ENCODE measurements at places on chromosomes 6 and 20.

DNA sequence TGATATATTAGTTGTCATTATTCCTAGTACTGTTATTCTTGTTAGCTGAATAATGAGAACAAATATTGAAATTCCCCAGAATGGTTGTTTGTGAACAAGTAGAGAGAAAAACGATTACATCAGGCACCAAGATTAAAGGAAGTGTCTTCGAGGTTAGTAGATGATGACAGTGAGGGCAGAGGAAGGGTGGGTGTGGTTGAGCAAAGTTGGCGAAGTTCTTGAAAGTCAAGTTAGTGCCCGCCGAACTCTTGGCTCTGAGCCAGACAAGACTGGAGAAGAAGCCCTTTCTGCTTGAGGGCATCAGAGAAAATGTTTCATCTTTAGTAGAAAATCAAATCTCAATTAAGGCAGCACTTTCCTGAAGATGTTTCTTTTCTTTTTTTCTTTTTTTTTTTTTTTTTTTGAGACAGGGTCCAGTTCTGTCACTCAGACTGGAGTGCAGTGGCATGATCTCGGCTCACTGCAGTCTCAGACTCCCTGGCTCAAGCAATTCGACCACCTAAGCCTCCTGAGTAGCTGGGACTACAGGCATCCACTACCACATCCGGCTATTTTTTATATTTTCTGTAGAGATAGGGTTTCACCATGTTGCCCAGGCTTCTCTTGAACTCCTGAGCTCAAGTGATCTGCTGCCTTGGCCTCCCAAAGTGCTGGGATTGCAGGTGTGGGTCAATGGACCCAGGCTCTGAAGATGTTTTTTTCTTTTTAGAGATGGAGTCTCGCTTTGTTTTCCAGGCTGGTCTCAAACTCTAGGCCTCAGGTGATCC is 77.1 kb downstream of the SGK1 start:
- peak; percentile 72 for DNase-seq

DNA sequence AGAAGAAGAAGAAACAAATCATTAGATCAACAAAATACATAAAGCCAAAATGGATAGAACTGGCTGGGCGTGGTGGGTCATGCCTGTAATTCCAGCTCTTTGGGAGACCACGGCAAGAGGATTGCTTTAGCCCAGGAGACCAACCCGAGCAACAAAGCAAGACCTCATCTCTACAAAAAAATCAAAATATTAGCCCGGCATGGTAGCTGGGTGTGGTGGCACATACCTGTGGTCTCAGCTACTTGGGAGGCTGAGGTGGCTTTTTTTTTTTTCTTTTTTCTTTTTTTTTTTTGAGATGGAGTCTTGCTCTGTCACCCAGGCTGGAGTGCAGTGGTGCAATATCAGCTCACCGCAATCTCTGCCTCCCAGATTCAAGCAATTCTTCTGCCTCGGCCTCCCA is 21.5 kb downstream of the NINL start:
- no peak for DNase-seq

DNA sequence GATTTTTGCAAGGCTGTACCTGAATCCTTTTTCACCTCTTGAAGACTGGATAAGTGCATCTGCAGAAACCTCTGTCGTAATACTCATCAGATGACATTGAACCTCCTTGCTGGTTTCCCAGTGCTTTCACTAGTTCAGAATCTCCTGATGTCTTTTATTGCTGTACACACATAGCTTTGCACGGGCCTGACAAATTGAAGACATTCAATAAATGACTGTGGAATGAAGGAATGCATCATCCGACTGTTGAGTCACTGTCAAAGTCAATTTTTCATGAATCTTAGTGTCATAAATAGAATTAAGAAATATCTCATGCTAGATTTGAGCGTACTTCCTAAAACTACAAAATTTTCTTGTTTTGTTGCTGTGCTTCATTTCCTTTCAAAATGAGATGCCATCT is 598.2 kb upstream of the MAP3K7 start:
- DNase-seq = no peak

DNA sequence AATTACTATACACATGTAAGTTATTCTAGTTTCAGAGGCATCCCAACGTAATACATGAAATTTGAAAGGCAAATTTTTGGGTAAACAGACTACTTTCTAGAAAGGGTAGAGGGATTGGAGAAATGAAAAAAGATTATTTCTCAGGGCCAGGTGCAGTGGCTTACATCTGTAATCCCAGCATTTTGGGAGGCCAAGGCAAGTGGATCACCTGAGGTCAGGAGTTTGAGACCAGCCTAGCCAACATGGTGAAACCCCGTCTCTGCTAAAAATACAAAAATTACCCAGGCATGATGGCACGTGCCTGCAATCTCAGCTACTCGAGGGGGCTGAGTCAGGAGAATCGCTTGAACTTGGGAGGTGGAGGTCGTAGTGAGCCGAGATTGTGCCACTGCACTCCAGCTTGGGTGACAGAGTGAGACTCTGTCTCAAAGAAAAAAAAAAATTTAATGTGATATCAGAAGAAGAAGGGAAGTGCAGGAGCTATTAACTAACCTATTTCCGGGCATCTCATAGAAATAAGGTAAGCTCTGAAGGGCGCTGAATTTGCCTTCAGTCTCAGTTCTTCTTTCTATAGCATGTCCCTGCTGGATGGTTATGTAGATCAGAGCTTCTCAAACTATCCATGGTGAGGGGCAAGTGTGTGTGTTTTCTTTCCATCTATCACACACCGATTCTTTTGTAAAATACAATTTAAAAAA is 100.3 kb upstream of the MTHFD1L start:
- DNase-seq = peak; percentile 11

DNA sequence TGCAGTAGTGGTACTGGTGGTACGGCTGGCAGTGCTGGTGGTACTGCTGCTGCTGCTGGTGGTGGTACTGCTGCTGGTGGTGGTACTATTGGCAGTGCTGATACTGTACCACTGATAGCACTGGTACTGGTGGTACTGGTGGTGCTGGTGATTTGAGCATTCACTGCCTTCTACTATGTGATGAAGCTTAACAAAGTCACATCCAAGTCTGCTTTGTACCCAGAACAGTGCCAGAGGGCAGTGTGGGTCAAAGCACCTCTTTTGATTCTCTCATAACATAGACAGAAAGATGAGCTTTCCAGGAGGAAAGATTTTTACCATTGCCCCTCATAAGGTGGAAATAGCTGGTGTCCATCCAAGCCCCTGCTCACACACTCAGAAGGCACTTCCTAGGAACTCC is 48.7 kb downstream of the ANKRD6 start:
- no peak for DNase-seq
